NB4 (cell line): ENCODE measurements at places on chromosomes 12 and 14.

GRCh38 chr12:77953528-77954205, 123.0 kb downstream of the NAV3 start:
- no peak for DNase-seq

DNA sequence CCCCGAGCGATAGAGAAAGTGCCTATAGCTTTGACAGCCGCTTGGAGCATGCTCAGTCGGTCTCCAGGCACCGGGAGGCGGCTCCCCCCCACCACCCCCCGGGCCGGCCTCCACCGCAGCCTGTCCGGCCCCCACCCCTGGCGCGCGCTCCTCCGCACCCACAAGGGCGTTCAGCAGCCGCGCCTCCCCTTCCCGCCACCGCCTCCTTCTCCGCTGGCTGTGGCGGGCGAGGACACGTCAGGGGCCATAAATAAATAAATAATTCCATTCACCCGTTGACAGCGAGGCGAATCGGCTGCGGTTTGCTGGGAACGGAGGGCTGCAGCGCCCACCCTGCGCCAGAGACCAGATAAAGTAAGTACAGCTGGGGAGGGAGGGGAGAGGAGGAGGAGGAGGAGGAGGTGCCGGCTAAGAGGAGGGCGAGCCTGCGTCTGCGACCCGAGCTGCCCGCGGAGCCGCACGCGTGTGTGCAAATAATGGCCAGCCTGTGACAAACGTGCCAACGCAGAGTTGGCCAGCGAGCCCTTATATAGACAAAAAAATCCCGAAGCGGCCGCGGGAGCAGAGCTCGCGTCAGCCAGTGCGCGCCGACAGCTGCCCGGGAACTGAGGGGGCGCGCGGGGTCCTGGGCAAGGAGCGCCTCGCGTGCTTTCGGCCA, at the start of gene SLC16A7:
TSS of gene SLC16A7 (plus strand) at position 147 of the 658 bp plus-strand sequence. CDS start 108,773 bp downstream, outside the sequence.
- peak; percentile 91 for DNase-seq

DNA sequence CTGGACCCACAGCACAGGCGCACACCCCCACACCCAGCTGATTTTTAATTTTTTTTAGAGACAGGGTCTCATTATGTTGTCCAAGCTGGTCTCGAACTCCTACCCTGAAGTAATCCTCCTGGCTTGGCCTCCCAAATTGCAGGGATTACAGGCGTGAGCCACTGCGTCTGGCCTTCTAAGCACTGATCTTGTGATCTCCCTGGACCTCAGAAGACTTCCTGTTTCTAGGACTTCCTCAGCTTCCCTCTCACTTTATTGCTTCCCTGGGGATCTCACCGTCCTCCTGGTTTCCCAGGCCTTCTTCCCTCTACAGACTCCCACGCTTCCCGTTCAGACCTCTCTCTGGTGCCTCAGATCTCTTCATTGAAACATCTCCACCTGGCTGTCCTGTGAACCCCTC, 13.8 kb downstream of the ZNF839 start:
- DNase-seq: no peak

DNA sequence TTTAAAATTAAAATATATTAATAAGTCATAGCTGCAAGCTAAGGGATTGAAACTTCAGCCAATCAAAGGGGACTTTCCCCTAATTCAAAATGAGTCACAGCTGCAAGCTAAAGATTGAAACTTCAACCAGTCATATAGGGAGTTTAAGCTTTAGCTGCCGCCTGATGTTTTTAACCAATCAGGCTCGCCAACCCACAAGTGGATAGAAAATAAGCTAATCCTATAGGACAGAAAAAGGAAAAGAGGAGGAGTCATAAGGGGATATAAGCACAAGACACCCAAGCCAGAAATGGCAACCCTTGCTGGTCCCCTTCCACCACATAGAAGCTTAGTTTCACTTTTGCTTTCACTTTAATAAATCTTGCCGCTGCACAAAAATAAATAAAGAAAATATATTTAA, 1154.6 kb downstream of the GALC start:
- DNase-seq: peak; percentile 1

DNA sequence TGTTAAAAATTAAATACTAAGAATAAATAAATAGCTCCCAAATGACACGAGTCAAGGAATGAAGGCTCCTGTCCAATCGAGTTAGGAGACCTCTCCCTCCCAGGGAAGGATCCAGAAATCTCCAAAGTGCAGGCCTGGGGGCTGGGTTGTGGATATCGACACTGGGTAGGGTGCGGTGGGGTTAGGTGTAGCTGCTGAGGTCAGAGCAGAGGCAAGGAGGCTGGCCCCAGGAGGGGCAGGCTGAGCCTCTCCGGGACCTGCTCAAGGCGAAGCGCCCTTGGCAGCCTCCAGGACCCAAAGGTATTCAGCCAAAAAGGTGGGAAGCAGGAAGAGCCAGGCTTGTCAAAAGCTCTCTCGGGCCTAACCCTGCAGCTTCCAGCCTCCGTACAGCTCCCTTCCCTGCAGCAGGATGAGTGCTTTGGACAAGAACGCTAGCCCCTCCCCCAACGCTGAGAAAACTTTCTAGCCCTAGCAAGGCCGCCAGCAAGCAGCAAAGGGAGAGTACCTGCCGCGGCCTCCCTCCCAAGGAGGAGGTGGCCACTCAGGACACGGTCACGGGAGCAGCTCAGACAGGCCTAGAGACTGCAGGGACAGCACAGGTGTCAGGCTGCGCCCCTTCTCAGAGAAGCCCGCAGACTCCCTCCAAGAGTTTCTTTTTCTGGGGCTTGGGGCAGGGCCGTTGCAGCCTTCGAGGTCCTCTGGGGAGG, 3.7 kb upstream of the PNMA1 start:
- DNase-seq: no peak

DNA sequence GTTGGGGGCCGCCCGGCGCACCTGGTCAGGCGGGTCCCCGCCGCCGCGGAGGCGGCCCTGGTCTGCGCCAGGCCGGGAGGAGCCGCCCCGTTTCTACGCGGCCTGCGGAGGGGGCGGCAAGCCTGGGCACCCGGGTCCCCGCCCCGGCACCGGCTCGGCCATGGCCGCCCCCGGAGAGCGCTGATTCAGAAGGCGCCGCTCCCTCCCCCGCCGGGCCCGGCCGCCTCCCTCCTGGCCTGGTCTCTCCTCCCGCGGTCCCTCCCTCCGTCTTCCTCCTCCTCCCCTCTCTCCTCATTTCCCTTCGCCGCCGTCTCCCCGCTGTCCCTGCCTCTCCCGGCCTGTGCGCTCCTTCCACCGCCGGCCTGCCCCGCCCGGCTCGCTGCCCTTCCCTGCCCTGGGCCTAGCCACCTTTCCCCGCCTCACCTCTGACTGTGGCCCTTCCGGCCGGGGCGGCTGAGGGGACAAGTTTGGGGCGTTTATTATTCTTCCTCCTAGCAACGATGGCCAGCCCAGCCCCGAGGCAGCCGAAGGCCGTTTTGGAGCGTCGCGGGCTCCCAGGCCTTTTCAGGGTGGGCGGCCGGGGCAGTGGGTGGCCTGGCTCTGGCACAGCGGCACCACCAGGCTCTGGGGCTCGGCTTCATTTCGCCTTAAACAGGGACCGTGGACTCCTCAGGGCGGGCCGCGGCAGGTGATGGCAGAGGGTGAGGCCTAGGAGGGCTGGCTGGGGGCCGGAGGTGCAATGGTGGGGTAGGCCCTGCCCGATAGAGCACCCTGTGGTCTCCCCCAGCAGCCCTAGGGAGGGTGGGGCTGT, 768 bp downstream of the CEP170B start:
- DNase-seq: peak; percentile 27

DNA sequence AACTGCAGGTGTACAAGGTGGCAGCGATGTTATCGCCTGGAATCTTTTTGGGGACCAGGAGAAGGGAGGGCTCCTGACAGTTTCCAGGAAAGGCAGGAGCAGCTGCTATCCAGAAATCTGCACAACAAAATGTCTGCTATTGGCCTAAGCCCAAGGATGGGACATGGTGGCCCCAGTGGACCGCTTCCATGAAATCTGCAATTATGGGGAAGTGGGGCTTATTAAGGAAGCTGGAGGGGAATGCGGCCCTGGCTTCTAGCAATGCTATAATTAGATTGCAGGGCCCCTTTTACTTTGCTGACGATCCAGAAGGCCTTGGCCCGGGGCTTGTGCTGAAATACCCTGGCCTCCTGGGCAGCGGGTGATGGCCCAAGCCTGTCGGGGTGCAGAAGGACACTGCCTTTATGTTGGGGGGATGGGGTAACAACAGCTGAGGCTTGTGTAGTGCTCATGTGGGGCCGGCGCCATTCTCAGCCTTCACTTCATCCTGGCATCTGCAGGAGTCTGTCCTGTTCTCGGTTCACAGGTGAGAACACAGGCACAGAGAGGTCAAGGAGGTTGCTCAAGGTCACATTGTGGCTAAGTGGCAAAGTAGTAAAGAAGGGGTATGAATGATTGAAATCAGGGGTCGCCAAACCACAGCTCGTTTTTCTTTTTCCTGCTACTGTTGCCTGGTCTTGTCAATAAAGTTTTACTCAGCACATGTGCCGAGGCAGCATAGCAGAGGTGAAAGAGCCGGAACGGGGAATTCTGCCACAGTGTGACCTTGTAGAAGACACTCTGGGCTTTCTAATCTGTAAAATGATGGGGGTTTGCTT, 153.5 kb downstream of the RBM19 start:
- no peak for DNase-seq

DNA sequence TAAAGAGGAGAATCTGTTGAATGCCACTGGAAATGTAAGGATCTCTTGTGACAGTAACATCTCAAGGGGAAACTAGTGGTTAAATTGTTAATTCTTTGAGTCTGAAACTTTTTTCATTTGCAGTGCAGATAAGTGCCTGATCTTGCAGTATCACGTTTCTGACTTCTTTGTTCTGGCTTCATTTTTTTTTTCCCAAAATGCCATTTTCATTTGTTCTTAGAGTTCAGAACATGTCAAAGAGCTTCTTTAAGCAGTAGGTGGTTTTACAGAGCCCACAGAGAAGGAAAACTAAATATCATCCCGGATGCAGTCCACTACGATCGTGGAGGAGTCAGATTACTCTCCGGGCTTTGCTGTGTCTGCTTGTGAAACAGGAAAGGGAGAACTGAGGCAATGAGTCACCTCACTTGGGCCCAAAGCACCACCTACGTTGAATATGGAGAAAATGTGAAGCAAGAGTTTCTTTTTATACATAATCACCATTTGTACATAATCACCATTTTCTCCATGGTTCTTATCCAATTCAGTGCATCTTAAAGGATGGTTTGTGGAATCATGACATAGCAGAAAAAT, 43.9 kb downstream of the HMGA2 start:
- peak; percentile 96 for DNase-seq

DNA sequence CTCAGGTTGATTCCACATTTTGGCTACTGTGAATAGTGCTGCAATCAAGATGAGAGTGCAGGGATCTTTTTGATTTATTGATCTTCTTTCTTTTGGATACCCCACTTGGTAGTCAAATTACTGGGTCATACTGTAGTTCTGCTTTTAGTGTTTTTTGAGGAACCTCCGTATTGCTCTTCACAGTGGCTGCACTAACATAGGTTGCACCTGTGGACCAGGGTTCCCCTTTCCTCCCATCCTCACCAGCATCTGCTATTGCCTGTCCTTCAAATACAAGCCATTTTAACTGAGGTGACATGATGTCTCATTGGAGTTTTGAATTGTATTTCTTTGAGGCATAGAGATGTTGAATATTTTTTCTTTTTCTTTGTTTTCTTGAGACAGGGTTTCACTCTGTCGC, 152.5 kb upstream of the TMEM132C start:
- no peak for DNase-seq

DNA sequence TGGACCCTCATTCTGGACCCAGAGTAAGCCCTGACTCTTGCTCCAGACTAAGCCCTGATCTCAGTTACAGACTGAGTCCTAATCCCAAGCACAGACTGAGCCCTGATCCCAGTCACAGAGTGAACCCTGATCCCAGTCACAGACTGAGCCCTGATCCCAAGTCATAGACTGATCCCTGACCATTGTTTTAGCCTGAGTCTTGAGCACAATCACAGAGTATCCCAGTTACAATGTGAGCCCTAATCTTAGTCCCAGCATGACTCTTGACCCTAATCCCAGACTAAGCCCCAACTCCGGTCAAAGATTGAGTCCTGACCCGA, 240.6 kb downstream of the RBM19 start:
- no peak for DNase-seq

- no peak for DNase-seq
These were observed 383.7 kb downstream of the EGLN3 start for GRCh38 chr14:33567023-33567728.

DNA sequence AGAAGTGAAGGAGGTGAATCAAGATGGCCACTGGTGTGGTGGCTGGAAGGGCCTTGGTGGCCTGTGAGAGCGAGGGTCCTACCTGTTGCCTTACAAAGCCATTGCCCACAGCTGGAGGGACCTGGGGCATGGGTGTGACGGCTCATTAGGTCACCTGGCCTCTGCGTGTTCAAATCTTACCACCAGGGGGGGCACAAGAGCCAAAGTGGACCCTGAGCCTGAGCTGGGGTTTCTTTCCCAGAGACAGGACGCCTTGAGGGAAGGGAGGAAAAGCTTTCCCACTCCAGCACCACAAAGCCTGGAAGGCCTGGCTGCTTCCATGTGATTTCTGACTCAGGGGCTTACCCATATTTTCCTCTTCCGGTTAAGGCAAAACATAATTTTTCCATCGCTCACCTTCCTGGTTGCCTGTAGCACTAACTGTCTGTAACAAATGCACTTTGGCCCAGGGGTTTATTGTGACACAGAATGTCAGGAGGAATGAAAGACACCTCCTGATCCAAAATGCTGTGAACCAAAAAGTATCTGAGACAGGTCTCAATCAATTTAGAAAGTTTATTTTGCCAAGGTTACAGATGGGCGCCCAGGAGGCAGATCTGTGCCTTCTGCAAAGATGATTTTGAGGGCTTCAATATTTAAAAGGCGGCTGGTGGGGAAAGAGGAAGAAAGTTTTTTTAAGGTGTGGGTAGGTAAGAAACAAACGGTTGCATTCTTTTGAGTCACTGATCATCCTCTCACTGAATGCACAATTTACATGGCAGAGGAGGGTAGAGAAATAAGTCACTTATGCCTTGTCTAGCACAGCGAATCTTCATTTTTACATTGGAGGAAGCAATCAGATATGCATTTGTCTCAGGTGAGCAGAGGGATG, 4.3 kb upstream of the CD9 start:
- DNase-seq: peak; percentile 62

- DNase-seq: peak; percentile 83
These were observed 65.0 kb downstream of the SETD3 start for GRCh38 chr14:99415496-99416281.

DNA sequence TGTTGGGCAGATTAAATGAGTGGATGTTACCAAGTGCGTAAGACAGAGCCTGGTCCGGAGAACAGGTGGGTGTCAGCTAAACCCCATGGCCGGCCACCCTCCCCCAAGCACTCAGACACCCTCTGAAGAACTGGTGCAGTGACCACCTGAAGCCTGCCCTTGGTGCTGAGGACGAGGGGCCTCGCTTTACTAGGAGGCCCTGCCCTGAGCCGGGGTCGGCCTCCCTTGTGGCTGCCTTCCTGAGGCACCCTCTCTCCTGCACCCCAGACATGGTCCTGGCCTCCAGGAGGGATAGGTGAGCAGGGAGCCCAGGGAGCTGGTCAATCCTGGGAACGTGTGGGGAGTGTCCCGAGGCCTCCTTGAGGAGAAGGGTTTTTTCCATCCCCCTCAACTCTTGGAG, 4.9 kb upstream of the KIF26A start:
- no peak for DNase-seq
